ENCODE measurements at places on chromosomes 11 and 22.
A peak's percentile ranks its signal among the peaks of the same experiment; 100 is the strongest.

DNA sequence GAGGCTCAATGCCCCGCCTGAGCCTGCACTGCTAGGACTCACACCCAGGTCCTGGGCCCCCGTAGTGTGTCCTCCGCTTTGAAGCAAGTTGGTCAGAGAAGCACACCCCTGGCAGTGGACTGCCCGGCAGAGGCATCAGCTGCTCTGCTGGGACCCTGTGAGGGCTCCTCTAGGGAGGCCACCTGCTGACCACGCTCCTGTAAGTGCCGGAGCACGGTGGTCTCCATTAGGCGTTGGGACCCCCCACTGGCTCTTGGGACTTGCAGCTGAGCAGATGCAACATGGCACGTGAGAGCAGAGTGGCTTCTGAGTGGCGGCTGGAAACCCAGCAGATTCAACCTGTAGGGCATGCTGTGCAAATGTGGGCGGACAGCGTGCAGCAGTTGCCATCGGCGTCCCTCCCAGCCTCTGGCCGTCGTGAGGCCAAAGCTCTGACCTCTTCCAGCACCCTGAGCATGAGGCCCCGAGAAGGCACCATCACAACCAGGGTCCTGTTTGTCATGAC is 16.9 kb downstream of the MRGPRG start:
- peak; percentile 51 for DNase-seq

DNA sequence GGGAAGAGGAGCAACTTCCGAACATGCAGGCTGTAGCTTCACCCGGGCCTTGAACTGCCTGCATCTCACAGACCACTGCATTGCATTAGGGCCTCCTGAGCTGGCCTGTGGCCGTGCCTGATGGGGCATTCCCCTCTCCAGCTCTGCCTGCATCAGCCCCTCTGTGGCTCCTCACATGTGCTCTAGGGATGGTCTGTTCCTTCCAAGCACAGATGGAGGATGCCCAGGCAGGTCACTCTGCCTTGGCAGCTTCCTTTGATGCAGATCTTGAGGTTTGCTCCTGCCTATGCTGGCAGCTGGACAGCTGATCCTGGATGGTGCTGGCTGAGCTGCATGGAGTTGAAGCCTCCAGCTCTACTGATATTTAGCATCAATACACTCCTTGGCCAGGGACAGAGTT is 28.5 kb downstream of the AMPD3 start:
- DNase-seq = no peak

DNA sequence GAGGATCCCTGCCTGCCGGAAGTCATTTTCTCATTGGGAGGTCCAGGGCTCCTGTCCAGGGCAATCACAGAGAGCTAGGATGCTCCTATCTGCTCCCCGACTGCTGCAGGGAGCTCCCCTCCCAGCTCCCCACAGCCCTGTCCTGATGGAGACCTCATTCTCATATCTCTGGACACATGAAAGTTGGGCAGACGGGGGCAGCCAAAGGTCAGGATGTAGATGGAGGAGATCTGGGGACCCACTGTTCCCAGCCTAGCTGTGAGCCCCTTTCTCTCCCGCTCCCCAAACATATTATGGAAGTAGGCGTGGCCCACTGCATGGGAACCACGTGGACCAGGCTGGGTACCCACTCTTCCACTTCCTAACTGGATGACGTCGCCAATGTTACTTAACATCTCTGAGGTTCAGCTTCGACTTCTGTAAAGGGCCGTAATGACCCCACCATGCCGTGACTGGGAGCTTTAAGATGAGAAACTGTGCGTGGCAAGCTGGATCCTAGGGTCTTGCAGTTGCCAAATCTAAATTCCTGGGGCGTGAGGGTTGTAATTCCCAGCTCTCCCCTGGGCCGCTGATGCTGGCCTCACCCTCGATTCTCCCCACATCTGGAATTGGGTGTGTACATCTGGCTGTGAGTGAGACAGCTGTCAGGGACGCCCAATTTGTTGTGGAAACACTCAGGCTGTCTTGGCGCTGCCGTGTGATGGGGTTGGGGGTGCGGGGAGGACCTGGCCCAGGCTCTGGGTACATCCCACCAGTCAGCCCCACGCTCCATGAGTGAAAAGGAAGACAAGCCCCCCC is 1.8 kb downstream of the CDC42EP2 start:
- DNase-seq = no peak

GRCh38 chr11:111449696-111450479 is 62.3 kb downstream of the BTG4 start:
- no peak for DNase-seq
